Stimulated activated CD4-positive, alpha-beta T cell treated with anti-CD3 and anti-CD28 coated beads, Interleukin-2, amount 100 ng/mL, for 48 hours (primary cell): ENCODE measurements at places on chromosomes 1 and 21.

GRCh38 chr1:113846391-113847035 lies 25.0 kb downstream of the PTPN22 start:
- no peak for DNase-seq

GRCh38 chr1:45325851-45326506 lies 716 bp upstream of the HPDL start:
- no peak for DNase-seq

- no peak for DNase-seq
Measured at GRCh38 chr1:18537386-18538306, 56.9 kb downstream of the KLHDC7A start.

GRCh38 chr1:110617116-110617515 lies 11.0 kb upstream of the KCNA2 start:
- no peak for DNase-seq

- no peak for DNase-seq
Measured at GRCh38 chr1:94357661-94358060, 60.5 kb upstream of the ABCD3 start.

- no peak for DNase-seq
Measured at GRCh38 chr1:1179983-1180861, 6.5 kb downstream of the TTLL10 start.

DNA sequence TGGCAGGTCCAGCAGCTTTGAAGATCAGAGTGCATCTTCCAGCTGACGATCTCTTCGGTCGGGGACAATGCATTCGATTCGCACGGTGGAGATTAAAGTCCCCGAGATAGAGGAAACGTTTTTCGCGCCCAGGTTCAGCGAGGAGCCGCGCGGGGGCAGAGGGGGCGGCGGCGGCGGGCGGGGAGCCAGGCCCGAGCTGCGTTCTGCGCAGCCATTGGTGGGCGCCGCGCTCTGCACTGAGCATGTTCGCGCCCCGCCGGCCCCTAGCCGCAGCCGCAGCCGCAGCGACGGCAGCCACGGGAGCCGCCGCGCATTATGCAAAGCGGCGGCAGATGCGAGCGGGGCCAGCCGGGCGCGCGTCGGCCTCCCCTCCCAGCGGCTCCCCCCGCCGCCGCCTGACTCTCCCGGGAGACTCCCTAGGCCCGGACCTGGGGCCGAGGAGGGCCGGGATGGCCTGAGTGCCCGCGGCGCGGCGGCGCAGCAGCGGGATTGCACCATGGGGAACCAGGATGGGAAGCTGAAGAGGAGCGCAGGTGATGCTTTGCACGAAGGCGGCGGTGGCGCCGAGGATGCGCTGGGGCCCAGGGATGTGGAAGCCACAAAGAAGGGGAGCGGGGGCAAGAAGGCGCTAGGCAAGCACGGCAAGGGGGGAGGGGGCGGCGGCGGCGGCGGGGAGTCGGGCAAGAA lies at the start of gene FMN2:
Gene FMN2, plus strand, starts transcription at position 270 of the 687 bp plus-strand sequence. Its CDS starts 227 bp downstream, at position 497.
- no peak for DNase-seq

- DNase-seq, result peak; percentile 55
Measured at GRCh38 chr1:214332946-214333798, 52.2 kb downstream of the SMYD2 start.
